ENCODE measurements at places on chromosomes 5 and 9.

- no peak for DNase-seq
Observed at GRCh38 chr5:106956886-106957285, 713.9 kb downstream of the EFNA5 start.

GRCh38 chr9:136138566-136138965 lies 19.9 kb upstream of the TMEM250 start:
- DNase-seq: peak; percentile 24

DNA sequence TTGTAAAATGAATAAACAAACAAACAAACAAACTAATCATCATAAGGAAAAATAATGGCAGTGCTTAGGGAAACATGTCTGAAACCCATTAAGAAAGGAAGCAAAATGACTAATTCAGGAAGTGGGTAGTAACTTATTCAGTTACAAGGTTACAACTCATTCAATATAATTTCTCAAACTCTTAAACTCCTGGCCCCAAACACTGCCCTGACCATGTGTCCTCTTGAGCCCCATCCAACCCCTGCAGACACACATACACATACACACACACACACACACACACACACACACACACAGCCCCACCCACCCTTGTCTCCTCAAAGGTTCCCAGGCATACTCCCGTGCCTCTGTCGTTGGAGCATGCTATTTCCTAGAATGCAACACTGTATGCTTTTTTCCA lies 193.9 kb downstream of the SEC61B start:
- peak; percentile 15 for DNase-seq

DNA sequence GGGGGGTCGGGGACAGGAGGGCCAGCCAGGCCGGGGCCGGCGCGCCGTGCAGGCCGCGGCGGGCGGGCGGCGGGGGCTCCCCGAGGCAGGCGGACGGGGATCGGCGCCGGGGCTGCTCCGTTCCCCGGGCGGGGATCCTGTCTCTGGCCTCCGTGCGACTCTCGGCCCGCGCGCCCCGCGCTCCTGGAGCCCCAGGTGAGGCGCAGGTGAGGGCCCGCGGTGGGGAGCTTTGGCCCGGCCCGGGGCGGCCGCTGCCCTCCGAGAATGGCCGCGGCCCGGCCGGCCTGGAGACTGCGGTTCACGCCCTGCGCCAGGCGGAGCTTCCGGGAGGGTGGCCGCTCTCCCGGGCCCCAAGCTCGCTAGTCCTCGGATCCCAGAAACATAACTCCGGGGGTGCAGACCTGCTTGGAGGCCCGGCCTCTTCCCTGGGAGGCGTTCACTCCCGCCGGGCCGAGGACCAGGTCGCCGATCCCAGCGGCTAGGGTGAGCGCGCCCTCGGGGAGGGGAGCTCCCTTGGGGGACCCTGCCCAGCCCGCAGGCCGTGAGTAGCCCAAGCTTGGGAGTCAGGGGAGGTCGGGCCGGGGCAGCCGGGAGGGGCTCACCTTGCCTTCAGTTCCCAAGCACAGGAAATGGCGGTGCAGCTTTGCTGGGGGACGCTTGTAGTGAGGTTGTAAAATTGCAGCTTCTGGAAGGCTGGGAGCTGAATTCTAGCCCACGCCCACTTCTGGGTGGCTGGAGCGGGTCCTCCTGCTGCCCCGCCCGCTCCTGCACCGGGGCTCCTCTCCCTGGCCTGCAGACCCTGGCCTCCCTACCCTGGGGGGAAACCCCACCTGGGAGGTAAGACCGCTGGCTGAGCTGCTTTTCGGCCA lies 723 bp downstream of the PPP1R26 start:
- DNase-seq: no peak

GRCh38 chr9:81465468-81466011 lies 223.8 kb downstream of the TLE1 start:
- DNase-seq: no peak

Data from activated CD4-positive, alpha-beta T cell treated with anti-CD3 and anti-CD28 coated beads, Interleukin-2, Interleukin-4, amounts not matched to agents 100 ng/mL and 50 ng/mL, durations not matched to agents 16 hours and 8 hours (primary cell).